Stimulated activated CD4-positive, alpha-beta T cell treated with anti-CD3 and anti-CD28 coated beads, TNF-alpha, amount 100 ng/mL, for 4 hours (primary cell): ENCODE measurements at places on chromosomes 2 and 18.

- DNase-seq: no peak
Measured at GRCh38 chr2:107235491-107236254, 349.7 kb upstream of the ST6GAL2 start.

DNA sequence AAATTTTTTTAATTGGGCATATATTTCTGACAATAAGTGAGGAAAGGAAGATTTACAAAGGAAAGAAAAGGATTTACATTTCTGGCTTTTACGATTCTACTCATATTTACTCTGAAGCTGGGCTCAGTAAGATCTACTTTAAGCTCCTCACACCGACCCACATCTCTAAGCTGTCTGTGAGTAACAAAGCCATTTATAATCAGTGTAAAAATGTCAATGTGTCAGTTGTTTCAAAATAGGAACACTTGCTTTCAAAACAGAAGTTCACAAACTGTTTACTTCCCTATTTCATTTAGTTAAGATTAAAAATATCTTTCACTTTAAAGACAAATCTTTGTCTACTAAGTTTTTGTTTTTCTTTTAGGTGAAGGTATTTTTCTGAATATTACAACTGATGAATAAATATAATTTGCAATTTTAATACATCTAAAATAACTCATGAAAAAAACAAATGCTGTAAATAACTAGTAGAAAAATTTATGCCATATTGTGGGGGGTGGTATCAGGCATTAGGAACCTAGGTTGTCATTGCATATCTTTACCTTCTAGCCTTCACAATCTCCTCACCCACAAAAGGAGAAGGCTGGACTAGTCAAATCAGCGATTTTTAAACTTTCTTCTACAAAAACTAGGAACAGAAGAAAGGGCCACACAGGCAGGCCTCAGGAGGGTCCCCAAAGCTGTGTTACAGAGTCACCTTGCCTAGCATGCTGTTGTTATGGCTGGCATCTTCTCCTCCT is 64.5 kb downstream of the TMEM131 start:
- DNase-seq: no peak

DNA sequence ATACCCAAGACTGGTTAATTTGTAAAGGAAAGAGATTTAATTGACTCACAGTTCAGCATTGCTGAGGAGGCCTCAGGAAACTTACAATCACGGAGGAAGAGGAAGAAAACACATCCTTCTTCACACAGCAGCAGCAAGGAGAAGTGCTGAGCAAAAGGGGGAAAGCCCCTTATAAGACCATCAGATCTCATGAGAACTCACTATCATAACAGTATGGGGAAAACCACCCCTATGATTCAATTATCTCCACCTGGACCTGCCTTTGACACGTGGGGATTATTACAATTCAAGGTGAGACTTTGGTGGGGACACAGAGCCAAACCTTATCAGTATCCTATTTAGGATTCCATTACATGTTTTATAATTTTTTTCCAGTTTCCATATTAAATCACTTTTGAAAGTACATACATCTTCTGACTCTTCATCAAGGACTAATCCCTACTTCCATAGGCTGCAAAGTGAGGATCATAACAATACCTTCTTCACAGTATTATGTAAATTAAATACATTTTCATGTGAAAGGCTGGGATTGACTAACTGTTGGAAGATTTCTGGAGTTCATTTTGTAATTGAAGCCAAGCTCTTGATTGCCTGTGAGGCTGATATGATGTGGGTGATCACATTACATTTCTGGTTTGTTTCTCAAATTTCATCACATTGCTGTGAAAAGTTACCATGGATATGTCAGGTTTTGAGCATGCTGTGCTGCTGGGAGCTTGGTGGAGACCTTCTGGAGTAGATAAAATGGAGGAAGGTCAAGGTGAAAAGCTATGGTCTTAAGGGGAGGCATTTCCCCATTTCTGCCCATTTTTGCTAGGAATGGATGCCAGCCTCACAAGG is 31.7 kb upstream of the CERS6 start:
- no peak for DNase-seq

DNA sequence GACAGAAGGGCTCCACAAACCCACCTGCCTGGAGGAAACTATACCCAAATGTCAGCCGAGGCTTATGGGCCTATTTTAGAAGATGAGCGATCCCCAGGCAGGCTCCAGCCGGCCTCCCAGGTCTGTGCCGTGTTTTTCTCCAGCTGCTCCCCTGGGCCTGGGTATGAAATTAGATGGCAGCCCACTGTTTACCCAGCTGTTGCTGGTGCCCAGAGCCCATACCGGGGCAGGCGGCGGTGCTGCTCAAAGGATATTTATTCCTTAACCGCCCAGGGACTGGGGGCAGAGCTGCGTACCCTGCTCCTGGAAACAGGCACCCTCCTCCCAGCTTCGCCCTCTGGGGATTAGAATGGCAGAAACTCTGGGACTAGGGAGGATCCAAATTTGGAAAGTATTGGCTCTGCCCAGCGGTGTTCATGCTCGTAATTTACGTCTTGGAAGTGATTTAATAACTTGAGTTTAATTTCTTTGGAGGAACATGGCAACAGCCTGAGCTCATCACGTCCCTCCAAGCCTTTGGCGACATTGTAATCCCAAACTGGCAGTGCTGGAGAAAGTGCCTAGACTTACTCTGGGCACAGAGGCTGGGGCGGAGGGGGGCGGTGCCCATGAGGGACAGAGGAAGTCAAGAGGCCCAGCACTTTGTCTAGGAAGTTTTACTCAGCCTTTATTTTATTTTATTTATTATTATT is 199.2 kb downstream of the KLHL29 start:
- DNase-seq: no peak

- DNase-seq: no peak
Measured at GRCh38 chr18:3357516-3357915, 92.5 kb upstream of the TGIF1 start.
